ENCODE measurements at places on chromosomes 1 and 21.
A peak's percentile ranks its signal among the peaks of the same experiment; 100 is the strongest.

- no peak for DNase-seq
These were observed 9.1 kb upstream of the VAV3 start for GRCh38 chr1:107974090-107974489.

- DNase-seq, result no peak
These were observed 2.2 kb upstream of the ANGPTL7 start for GRCh38 chr1:11187000-11187399.

DNA sequence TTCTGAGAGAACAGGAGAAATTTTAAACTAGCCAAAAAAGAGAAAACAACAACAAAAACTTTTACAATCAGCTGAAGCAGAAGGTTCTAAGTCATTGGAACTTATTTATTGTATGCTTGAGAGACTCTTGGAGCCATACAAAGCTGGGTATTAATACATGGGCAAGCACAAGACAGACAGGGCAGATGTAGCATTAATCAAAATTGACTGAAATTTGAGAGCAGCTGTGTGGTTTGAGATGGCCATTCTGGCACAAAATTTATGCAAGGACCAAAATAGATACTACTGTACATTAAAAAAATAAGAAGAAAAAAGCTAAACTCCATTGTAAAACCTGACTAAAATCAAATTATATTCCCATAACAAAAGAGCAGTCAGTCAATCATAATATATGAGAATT is 892.5 kb downstream of the PLA2G4A start:
- no peak for DNase-seq

GRCh38 chr1:7886405-7886745 is 33.5 kb upstream of the UTS2 start:
- no peak for DNase-seq

DNA sequence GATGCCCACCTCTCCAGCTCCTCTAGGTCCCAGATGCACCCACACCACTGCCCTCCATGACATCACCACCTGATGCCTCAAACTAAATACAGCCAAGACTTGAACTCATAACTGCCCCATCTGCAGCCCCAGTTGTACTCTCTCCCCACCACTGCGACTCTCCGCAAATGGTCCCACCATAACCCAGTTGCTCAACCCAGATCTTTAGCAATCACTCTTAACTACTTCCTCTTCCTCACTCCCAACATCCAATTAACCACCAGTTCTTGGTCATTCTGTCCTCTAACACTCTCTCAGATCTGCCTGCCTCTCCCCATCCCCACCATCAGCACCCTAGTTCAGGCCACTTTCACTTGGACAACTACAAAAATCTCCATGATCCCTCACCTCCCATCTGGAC is 36.8 kb upstream of the PLA2G2C start:
- no peak for DNase-seq

- no peak for DNase-seq
These were observed 73.6 kb upstream of the LYST start for GRCh38 chr1:235940285-235940684.

DNA sequence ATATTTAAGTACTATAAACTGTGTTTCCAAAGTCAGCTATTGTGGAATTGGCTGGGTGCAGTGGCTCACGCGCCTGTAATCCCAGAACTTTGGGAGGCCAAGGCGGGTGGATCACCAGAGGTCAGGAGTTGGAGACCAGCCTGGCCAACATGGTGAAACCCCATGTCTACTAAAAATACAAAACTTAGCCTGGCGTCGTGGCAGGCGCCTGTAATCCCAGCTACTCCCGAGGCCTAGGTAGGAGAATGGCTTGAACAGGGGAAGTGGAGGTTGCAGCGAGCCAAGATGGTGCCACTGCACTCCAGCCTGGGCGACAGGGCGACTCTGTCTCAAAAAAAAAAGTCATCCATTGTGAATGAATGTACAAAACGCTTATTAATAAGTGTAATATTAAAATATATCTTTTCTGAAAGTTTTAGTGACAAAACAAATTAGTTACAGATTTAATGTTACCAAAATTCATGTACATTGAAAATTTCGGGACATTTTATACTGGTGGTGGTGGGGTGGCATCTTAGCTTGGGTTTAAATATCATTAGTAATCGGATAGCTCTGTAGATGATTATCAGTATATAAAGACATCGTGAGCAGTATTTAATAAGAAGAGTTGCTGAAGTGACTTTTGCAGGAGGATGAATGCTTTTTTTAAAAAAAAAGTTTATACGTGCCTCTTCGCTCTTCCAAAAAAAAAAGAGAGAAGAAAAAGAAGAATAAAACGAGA is 503 bp upstream of the SRSF11 start:
- no peak for DNase-seq

DNA sequence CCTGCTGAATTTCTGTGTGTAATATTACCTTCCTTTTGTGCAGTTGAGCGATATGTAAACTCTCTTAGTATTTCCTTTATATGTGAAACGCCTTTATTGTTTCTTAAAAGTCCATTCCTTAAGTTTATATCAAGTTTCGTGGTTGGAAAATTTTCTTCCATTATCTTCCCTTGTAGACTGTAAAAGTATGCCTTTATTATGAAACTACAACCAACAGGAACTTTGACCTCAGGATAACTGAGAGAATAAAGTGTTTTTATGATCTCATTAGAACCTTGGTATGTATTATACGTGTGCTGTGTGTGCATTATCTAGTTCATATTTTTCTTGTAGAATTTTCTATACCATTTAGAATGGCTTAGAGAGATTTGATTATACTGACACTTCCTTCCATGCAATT is 3.1 kb upstream of the CDC14A start:
- DNase-seq, result no peak

- DNase-seq, result no peak
These were observed 79.7 kb downstream of the TBX19 start for GRCh38 chr1:168360151-168361021.

GRCh38 chr1:203451836-203452784 is 23.5 kb upstream of the PRELP start:
- no peak for DNase-seq

- no peak for DNase-seq
These were observed 131.9 kb downstream of the CYYR1 start for GRCh38 chr21:26441149-26441548.

- no peak for DNase-seq
These were observed 363.5 kb upstream of the PTBP2 start for GRCh38 chr1:96358057-96358456.

DNA sequence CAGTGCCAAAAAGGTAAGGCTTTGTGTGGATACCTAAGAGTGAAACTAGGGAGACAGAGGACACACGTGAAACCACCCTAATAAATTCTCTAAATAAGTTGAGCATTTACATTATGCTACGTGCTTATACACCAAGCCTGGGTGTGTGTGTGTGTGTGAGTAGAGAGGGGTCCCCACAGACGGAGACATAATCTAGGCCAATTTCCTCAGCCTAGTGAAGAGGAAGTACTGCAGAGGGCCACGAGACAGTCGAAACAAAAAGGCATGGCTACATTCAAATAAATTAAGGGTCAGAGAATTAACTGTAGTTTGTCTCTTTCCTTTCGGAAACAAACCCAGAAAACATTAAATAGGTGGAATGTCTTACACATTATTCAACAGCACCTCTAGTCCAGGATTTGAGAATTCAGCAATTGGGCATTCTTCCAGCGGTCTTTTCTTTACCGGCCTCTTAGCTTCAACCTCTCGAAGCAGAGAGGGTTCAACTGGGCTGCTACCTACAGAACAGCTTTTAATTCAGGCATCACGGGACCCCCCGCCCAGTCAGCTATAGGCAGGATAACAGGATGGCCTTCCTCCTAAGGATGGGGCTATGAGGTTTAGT is 75.0 kb downstream of the DESI2 start:
- no peak for DNase-seq

DNA sequence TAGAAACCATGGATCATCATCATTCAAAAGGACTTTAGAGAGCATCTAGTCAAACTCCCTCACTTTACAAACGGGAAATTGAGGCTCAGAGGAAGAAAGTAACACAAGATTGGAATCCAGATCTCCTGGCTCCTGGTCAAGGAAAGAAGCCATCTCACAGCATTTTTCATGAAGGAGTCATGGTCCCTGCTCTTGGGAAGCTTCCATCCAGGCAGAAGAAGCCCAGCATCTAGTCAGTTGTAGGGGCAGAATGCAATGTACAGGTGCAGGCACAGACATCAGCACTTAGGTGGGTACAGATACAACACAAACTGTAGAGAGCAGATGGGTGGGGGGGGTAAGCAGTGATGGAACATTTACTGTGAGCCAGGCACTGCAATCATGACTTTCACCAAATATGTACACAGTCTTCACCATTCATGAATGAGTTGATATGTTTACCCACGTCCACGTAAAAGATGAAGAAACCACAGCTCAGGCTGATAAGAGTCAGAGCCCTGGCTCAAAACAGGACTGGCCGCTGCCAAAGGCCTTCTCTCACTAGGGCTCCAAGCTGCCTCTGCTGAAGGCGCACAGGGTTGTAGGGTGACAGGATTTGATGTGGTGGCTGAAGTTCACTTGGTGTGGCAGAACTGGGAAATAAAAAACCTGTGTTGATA is 44.0 kb downstream of the OPTC start:
- no peak for DNase-seq

DNA sequence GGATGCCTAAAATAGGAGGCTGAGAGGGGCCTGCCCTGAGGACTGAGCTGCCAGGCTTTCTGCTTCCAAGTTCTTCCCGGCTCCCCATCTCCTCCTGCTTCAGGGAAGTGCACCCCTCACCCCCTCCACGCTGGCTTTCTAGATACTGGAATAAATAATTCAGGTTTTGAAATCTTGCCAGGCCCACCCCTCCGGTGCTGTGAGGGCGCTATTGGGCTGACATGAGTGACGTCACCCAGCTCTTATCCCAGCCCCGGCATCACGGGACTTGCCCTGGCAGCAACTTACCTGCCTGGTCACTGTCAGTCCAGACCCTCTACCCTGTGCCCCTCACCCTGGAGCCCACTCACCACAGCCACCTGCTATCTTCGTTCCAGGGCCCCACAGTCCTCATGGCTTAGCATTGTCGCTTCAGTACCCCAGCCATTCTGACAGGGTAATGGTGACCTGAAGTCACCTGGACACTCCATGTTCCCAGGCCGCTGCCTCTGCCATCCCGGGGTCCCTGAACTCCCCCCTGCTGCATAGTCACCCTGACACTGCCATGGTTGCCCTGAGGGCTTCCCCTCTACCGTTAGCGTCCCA is 819 bp upstream of the GPR3 start:
- no peak for DNase-seq

GRCh38 chr1:210684466-210685294 is 356.0 kb downstream of the HHAT start:
- DNase-seq, result no peak

DNA sequence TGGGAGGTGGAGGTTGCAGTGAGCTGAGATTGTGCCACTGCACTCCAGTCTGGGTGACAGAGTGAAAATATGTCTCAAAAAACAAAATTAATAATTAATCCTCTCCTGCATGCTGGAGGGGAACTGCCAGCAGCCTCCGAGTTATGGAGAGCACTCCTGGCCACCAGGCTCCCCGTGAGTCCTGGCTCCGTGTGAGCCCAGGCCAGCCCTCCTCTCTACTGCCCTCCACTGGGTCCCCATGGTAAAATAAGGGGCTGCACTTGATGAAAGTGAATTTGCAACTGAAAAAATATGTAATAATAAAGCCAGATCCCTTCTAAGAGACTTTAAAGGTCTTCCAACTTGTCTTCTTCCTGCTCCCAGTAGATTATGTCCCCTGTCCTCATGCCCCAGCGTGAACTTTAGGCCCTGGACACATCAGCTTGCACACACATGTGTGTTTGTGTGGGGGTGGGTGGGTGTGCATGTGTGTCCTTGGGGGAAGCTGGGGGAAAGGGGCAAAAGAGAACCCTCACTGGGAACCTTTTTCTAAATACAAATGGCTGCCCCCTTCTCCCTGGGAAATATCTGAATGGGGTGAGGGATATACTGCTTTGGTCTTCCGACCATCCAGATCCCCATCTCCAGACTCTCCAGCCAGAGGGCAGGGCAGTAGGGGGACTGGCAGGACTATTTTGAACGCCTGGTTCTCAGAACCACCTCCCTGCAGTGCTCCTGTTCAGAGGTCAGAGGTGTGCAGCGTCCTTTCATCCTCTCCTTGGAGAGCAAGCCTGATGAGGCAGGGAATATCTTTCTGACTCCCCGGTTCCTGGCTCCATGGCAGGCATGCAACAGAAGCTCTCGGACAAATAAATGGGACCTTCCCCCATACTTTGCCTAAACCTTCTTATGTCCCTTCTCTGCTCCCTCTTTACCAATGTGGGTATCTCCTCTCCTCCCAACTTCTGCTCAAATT is 26.2 kb downstream of the NEK2 start:
- peak; percentile 4 for DNase-seq

DNA sequence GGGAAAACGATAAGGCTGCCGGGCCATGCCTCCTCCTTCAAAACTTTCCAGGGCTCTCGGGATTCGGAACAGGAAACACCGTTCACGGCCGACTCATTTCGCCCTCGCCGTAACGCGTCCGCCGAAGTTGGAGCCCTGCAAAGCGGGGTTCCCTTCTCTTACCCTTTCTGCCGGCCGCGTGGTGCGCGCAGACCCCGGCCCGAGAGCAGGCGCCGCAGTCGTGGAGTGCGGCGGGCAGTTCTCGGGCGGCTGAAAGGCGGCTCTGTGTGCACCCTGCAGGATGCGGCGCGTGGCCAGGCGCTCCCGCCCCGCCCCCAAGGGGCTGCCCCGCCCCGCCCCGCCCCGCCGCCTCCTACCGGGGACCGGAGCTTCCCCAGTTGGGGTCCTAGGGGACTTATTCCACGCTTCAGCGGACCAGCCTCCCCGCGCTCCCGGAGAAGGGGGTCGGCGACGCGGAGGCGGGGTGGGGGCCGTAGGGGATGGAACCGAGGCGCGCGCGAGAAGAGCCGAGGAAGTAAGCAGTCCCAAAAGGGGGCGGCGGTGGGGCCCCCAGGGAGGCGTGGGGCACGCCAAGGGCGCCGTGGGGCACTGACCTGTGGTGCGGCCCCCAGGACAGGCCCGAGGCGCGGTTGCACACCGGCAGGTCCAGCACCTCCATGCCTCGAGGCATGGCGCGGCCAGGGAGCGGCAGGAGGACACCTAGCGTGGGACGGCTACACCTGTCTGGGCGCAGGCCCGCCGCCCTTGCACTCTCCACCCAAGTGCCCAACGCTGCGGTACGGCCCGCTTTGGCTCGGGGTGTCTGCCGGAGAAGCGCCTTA is at the start of gene MCOLN2:
Gene MCOLN2, minus strand, starts transcription at position 268 of the 821 bp plus-strand sequence. Its CDS starts 241 bp downstream, at position 27.
- DNase-seq, result peak; percentile 47

GRCh38 chr1:178024504-178024903 is 54.6 kb upstream of the SEC16B start:
- DNase-seq, result no peak

Measured in naive thymus-derived CD4-positive, alpha-beta T cell (primary cell).